ENCODE measurements at places on chromosomes 3 and 15.

DNA sequence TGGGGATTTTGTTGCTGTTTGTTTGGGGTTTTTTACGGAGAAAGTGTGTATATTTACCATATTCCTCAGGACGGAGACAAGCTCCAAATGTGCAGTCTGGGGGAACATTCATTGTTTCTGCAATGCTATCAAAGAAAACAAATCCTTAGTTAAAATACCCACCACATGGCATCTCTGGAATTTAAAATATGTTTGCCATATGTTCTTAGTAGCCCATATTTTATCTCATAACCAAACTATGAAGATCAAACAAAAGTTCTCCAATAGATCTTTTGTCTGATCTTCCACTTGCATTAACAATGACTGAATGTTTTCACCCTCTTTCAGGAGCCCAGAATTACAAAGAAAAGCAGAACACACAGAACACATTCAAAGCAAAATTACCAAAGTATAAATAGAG lies 35.3 kb downstream of the EFHB start:
- no peak for DNase-seq

GRCh38 chr3:17141699-17142098 lies 256.9 kb downstream of the PLCL2 start:
- no peak for DNase-seq

DNA sequence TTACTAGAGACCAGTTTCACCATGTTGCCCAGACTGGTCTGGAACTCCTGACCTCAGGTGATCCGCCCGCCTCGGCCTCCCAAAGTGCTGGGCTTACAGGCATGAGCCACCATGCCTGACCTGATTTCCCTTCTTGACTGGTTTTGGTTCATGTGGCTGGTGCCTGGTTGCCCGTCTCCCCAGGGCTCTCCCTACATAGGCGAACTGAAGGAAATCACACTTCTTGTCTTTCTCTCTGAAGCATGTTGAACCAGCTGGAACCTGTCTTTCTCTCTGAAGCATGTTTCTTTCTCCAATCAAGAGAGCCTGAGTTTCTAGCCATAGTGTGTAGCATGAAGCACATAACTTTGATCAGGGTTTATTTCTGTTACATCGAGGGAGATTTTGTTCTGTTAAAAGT lies 16.3 kb upstream of the SAMD7 start:
- DNase-seq = no peak

DNA sequence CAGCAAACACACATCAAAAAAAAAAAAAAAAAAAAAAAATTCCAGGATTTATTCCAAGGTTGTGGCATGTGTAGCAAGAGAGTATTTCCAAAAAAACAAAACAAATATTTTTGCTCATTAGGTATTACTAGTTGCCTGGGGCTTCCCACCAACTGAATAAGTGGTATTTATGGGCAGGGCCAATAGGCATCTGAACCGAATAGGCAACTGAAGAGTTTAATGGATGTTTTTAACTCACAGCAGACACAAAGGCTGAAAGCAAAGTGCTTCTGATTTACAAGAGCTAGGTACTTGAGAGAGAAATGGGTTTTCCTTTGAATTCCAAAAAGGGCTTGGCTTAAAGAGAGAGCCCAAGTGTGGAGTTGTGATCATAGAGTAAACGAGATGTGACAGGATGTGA lies 21.4 kb downstream of the EIF4E3 start:
- DNase-seq = no peak

DNA sequence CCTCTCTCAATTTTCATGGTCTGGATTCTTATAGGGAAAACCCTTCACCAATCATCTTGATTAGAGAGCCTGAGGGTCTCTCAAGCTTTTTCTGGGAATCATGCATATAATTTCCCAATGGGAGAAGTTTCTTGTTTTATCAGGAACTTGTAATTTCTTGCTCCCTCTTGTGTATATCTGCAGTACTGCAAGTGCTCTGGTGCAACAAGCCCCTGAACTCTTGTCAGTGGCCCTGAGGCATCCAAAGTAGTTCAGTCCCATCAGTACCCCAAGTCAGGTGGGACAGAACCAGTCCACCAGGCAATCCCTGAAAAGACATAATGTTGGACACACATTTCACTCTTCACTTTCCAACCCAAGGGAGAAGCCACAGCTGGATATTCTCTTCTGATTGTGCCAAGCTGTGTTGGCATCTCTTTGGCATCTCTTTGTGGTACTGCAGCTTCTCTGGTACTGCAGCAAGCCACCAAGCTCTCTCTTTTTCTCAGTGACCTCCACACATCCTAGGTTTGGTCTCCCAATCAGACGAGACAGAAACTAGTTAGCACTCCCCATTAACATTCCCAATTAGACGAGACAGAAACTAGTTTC lies 214.5 kb downstream of the ZIC4 start:
- peak; percentile 69 for DNase-seq

- DNase-seq = no peak
Observed at GRCh38 chr3:117499189-117499870, 789.8 kb downstream of the TUSC7 start.

- no peak for DNase-seq
Observed at GRCh38 chr15:83200162-83200561, 7.5 kb downstream of the HDGFL3 start.

DNA sequence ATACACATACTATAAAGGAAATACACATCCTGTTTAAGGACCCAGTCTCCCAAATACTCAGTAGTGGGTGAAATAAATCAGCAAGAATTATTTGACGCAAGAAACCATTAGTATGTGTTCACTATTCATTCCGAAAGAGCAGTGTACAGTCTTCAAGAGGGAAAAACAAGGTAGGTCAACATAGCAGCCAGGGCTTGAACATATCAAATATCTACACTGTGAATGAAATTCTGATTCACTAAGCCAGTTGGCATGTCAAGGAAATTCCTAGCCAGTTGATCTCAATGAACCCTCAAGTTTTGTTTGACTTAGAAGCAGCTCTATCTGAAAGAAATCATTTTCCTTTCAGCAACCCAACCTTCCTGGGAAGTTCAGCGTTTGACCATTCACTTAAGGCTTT lies 99.0 kb downstream of the CNTN3 start:
- DNase-seq = no peak

- DNase-seq = peak; percentile 0
Observed at GRCh38 chr3:4994823-4995499, 15.7 kb downstream of the BHLHE40 start.

- no peak for DNase-seq
Observed at GRCh38 chr3:5466065-5466464, 278.6 kb downstream of the EDEM1 start.

- no peak for DNase-seq
Observed at GRCh38 chr15:78037779-78038305, 39.7 kb downstream of the TBC1D2B start.

GRCh38 chr15:54540721-54541120 lies 562.5 kb downstream of the UNC13C start:
- DNase-seq = no peak

GRCh38 chr3:50127251-50127691 lies 27.9 kb upstream of the SEMA3F start:
- no peak for DNase-seq

GRCh38 chr3:134755821-134756220 lies 39.2 kb upstream of the EPHB1 start:
- DNase-seq = no peak

GRCh38 chr15:97902140-97902780 lies 58.2 kb upstream of the ARRDC4 start:
- no peak for DNase-seq

DNA sequence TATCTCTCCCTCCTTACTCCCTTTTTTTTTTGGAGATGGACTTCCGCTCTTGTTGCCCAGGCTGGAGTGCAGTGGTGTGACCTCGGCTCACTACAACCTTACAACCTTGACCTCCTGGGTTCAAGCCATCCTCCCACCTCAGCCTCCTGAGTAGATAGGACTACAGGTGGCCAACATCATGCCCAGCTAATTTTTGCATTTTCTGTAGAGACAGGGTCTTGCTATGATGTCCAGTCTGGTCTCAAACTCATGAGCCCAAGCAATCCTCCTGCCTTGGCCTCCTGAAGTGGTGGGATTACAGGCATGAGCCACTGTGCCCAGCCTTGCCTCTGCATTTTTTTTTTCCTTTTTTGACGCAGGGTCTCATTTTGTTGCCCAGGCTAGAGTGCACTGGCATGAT lies 17.1 kb downstream of the STAG1 start:
- DNase-seq = no peak

DNA sequence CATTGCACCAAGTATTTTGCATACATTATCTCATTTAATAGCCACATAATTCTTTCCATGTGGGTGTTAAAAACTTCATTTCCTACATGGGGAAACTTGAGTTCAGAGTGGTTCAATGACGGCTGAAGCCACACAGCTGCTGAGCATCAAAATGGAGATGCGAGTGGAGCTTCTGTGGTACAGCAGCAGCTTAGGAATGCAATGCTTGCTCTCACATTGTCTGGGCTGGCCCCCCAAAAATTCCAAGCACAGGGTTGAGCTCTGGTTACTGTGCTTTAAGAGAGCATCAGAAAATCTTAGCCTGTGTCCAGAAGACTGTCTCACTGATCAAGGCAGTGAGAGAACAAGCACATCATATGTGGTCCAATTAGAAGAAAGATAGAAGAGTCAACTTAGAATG lies 57.4 kb upstream of the GADL1 start:
- DNase-seq = no peak

- no peak for DNase-seq
Observed at GRCh38 chr3:25057379-25057778, 370.7 kb upstream of the RARB start.

GRCh38 chr3:196666001-196666867 lies 26.7 kb downstream of the NRROS start:
- DNase-seq = peak; percentile 94

DNA sequence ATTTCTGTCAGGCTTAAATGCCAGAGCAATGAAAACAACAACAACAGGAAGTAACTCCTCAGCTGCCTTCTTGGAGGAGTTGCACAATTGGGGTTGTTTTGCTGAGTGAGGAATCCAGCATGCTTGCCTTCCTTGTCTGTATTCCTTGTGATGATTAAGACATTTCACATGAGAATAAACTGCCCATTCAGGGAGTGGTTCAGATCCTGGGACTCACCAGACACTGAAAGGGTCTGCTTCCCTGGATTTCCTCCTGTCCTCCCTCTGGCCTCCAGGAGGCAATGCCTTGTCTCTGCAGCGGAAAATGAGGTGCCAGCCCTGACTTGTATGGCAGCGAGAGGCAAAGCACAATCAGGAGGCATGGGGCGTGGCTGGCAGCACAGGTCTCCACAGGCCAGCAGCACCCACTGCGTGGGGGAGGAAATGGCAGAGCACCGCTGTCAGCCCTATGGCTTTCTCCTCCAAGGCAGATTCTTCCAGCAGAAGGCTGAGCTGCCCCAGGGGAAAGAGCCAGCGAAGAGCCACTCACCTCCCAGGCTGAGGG lies 41.5 kb downstream of the RBP2 start:
- DNase-seq = no peak

GRCh38 chr3:110470310-110470709 lies 601.3 kb upstream of the NECTIN3 start:
- DNase-seq = peak; percentile 68

- DNase-seq = no peak
Observed at GRCh38 chr3:50242851-50243542, 7.0 kb downstream of the GNAI2 start.
